ENCODE measurements at places on chromosomes 7 and 10.
A peak's percentile ranks its signal among the peaks of the same experiment; 100 is the strongest.

- no peak for DNase-seq
Measured at GRCh38 chr7:36937754-36938563, 213.7 kb upstream of the AOAH start.

DNA sequence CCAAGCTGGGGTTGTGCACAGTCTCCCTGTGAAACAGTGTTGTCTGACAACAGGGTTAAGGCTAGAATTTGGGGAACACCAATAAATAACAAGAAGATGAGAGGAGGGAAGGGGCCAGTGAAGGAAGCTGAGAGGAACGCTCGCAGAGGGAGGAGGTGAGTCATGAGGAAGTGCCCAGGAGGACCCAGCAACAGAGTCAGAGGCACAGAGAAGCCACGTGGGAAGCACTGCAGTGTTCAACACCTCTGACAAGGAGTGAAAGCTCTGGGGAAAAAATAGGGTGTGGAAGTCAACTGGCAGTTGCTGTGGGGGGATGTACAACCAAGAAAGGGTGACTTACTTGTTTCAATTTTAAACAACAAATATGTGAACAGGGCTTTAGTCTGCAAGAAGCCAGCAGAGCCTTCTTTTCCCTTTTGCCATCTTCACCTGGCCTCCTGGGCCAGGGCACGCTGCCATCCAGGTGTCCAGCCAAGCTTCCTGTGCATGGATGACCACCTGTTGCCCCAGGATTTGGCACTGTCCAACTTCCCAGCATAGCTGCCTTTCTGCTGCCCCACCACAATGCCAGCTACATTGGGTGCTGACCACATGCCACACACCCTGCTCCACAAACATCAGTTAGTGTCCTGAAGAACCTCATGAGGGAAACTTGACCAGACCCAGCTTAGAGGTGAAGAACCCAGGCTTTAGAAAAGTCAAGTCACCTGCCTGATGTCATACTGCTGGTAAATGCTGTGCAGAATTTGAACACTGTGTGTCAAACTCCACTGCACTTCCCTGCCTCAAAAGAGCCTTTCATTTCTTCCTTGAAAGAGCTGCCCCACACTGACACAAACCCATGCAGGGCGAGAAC, 69.6 kb downstream of the ATXN7L1 start:
- peak; percentile 28 for DNase-seq

DNA sequence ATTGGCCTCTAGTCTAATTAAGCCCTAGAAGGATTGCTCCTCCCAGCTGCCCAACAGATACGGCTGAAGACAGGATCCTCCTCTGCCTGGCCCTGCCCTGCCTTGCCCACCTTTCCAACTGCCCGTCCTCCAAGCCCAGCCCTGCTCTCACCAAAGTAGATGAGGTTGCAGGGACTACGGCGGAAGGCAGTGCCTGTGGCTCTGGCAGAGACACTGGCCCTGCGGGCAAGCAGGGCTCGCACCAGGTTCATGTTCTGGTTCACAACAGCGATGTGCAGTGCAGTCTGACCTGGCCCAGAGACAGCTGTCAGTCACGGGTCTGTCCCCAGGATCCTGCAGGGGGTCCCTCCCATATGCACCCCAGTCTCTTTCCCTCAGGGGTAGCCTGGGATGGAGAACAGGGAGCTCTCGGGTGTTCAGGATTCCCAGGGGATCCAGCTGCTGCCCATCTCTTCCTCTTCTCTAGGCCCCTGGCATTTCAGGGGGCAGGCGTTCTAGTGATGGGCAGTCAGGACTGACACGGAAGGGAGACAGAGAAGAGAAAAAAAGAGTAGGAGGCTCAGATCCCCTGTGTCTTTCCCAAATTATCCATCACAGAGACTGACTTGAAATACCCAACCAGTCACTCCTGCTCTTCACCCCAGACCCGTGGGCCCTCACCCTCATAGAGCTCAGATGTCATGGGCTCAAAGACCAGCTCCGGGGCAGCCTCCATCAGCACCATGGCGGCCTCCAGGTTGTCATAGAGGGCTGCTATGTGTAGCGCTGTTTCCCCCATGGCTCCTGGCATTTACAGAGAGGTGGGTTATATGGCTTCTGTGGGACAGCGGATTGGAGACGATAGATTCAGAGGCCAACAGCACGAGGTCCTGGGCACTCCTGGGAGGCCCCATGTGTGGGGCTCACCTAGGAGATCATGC, 8.3 kb downstream of the TRPV6 start:
- DNase-seq, result no peak

GRCh38 chr7:137873524-137873923, 26.8 kb upstream of the DGKI start:
- DNase-seq, result no peak

- DNase-seq, result no peak
Measured at GRCh38 chr7:43318188-43318770, 205.8 kb downstream of the HECW1 start.

Measured in RPMI8226 (cell line).